ENCODE measurements at places on chromosomes 12 and 14.
A peak's percentile ranks its signal among the peaks of the same experiment; 100 is the strongest.

- DNase-seq, result no peak
Observed at GRCh38 chr14:23568021-23568599, 519 bp upstream of the AP1G2 start.

GRCh38 chr12:72602581-72602980, 330.4 kb downstream of the TRHDE start:
- DNase-seq, result no peak

DNA sequence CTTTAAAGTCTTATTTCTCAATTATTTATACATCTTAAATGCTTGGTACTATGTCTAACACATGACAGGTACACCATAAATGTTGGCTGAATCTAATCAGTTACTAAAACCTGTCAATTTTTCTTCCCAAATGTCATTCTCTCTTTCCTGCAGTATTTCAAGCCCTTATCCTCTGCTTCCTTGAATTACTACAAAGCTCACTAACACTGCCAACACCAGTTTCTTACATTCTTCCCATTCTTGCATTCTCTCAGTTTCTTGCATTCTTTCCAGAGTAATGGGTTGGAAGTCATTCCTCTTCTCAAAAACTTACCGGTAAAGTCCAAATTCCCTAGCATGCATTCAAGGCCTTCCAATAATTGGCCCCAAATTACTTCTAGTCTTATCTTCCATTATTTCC, 9.6 kb upstream of the SMARCC2 start:
- no peak for DNase-seq

- no peak for DNase-seq
Observed at GRCh38 chr14:68327231-68327630, 465.6 kb downstream of the ZFP36L1 start.

DNA sequence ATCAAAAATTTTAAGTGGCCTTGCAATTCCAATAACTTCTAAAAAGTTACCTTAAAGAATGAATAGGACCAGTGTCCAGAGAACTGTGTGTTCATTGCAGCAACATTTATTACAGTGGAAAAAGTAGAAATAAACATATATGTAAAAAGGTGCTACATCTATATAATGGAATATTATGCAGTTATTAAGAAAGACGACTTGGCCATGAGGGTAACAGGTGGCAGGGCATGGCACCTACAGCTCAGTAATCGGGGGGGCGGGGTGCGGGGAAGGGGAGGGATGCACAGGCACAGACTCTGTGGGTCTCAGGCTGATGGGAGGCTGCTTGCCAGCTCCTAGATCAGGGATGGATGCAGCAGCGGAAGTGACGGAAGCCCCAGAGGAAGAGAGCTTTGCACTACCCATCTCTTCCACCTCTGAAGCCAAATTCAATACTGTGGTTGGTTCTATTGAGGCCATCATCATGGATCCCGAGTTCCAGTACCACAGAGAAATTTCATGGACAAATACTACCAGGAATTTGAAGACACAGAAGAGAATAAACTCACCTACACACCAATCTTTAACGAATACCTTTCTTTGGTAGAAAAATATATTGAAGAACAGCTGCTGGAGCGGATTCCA, 14.0 kb downstream of the KRT76 start:
- no peak for DNase-seq

GRCh38 chr12:91138337-91138920, 27.1 kb upstream of the LUM start:
- no peak for DNase-seq

- no peak for DNase-seq
Observed at GRCh38 chr14:54920052-54920451, 17.4 kb upstream of the GCH1 start.

DNA sequence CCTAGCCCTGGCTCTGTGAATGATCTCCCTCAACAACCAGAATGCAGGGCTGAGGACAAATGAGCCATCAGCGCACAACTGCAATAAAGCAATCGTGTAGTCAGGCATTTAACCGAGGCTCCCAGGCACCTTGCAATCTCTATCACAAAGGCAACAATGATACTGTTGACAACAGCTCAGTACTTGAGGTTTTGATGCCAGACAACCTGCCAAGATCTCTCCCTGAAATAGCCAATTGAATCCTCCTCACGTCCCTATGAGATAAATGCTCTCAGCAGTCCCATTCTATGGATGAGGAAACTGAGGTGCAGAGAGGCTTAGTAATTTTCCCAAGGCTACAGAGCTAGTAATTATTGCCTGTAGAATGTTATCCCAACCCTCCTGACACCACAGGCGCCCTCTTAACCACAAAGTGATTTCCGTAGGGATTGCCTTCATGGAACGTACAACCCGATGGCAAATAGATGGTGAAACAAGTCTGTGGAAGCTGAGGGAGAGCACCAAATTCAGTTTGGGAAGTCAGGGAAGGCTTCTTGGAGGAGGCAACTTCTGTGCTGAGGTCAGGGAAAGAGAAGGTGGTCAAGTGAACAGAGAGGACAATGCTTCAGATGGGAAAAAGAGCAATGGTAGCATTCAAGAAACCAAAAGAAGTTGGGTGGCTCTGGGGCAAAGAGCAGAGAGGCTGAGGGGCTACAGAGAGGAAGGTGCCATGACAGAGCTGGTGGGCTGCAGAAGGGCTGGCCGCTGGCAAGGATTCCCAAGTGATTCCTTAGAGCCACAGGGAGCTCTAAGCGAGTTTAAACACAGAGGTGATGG, 12.6 kb downstream of the SERPINA3 start:
- DNase-seq, result no peak

- DNase-seq, result no peak
Observed at GRCh38 chr12:64767495-64767894, 8.3 kb upstream of the GNS start.

DNA sequence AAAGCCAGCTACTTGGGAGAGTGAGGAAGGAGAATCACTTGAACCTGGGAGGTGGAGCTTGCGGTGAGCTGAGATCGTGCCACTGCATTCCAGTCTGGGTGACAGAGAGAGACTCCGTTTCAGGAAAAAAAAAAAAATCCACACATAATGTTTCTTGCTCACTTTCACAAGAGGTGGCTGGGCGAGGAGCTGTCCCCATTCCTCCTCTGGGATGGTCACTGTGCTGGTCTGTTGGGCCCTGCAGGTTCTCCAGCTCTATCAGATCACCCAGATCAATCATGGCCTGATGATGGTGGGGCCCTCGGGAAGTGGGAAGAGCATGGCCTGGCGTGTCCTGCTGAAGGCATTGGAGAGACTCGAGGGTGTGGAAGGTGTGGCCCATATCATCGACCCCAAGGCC, 47.3 kb downstream of the DYNC1H1 start:
- no peak for DNase-seq

- DNase-seq, result no peak
Observed at GRCh38 chr14:89202413-89203190, 214.4 kb downstream of the FOXN3 start.

DNA sequence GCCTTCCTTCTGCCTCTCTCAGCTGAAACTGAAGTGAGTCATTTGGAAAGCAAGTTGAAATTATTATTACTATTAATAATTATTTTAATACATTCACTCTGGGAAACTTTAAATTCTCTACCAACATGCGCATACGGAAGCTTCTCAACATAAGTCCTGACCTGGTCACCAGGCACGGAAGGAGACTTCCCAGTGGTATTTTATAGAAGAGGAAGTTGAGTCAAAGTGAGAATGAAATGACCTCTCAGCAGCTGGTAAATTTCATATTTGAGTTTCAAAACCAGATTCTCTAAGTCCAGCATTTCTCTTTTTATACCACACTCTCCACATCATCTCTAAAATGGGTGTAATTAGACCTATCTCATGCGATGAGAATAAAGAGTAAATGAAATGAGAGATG, 747.4 kb downstream of the VRK1 start:
- DNase-seq, result no peak

GRCh38 chr12:54162741-54163140, 26.0 kb downstream of the SMUG1 start:
- no peak for DNase-seq

- DNase-seq, result no peak
Observed at GRCh38 chr14:92675976-92676375, 72.5 kb downstream of the LGMN start.

GRCh38 chr14:74965486-74966153, 10.2 kb upstream of the PGF start:
- no peak for DNase-seq

DNA sequence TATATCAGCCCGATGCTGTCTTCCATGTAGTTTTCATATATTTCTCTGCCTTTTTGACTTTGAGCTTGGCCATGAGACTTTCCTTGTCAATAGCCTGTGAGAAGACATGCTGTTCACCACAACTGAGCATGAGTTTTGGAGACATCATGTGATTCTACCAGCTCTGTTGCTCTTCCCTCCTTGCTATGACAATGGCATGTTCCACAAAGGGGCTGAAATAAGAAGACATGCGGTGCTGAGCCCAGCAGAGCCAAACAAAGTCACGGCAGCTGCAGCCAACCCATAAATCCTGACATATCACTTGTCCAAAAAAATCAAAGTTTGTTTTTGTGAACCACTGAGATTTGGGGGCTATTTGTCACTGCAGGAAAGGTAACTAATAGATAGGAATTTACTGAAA, 343.4 kb upstream of the KITLG start:
- DNase-seq, result no peak

- DNase-seq, result no peak
Observed at GRCh38 chr12:26001530-26001929, 43.0 kb downstream of the RASSF8 start.

DNA sequence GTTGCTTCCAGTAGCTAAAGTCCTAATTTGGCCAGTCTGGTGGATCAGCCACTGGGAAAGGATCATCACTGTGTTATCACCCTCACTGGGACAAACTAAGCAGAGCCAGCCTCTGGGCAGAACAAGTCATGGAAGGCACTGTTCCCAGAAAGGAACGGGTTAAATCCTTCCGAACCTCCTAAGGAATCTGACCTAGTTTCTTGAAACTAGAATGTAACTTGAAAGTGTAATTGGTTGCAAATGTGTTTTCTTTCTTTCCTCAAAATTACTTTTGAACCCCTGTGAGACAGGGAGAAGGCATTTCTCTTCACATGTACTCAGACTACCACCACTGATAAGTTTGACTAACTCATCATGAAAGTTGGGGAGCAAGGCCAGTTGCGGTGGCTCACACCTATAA, 18.7 kb upstream of the KICS2 start:
- DNase-seq, result no peak

DNA sequence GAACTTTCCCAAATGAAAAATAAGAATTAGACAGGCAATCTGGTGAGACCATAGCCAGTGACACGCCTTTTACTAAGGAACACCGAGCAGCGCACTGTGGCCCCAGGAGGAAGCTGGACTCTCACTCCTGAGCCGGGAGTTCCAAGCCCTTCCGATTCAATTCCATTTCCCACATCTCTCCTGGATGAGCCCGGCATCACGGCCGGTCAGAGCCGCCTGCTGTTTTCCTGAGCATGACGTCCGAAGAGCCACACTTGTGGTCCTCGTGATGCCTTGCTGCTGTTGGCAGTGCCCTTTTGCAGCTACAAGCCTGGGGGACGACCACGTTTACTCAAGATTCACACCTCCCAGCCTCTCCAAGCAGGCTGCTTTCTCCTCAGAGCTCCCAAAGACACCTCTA, 40.8 kb downstream of the FBXL14 start:
- DNase-seq, result no peak

GRCh38 chr12:32105986-32106516, 596 bp upstream of the BICD1 start:
- no peak for DNase-seq

- DNase-seq, result no peak
Observed at GRCh38 chr12:120855823-120856588, 48.2 kb downstream of the SPPL3 start.

- DNase-seq, result no peak
Observed at GRCh38 chr14:66383257-66383656, 102.9 kb upstream of the CCDC196 start.

GRCh38 chr14:77183896-77184295, 2.3 kb downstream of the TMEM63C start:
- no peak for DNase-seq

DNA sequence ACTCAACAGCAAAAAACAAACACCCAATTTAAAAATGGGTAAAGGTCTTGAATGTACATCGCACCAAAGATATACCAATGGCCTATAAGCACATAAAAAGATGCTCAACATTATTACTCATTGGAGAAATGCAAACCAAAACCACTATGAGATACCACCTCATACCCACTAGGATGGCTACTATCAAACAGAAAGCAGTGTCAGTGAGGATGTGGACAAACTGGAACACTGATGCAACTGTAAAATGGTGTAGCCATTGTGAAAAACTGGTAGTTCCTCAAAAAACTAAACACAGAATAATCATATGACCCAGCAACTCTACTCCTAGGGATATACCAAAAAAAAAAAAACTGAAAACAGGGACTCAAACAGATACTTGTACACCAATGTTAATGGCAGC, 49.3 kb downstream of the CDK17 start:
- DNase-seq, result no peak

- DNase-seq, result no peak
Observed at GRCh38 chr14:99159341-99160340, 112.4 kb downstream of the BCL11B start.

DNA sequence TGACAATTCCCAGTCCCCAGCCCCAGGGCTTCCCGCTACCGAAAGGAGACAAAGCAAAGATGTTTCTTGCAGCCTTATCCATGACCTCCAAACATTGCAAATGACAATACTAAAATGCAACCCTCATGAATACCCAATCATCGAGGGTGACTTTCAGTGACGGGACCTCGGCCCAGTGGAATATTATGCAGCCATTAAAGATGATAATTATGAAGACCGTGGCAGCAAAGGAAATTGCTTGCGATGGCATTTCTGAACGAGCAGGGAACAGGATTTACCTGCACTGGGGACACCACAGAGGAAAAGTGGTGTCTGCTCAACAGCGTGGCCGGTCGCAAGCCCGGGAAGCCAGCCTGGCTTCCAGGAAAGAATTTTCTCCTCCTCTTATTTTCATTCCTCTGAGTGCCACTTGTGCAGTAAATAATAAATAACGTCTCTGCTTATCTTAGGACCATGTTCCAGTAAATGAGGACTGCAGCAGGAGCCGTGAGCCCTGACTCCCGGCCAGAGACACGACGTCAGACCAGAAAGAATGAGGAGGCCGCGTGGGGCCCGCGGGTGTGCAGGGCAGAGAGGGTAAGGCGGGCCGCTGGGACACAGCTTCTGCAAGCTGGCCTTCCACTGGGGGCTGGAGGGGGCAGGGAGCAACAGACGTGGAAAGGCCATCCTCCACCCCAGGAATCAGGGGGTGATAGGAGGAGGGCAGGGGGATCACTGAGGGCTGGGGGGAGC, 6.6 kb downstream of the C14orf180 start:
- peak; percentile 63 for DNase-seq

DNA sequence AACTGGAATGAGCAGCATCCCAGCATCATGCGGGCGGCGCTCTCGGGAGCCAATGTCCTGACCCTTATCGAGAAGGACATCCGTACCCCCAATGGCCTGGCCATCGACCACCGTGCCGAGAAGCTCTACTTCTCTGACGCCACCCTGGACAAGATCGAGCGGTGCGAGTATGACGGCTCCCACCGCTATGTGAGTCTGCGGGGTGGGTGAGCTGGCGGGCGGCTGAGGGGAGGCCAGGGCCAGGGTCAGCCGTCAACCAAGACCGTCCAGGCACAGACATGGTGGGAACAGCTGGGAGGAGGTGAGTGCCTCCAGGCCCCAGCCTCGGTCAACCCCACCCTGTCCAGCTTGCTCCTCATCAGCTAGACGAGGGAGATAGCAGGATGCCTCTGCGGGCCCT, 25.8 kb upstream of the NXPH4 start:
- no peak for DNase-seq

GRCh38 chr12:130838951-130839769, at the start of gene STX2:
Gene STX2 (minus strand): TSS chr12:130839250. CDS start chr12:130839099, 151 bp downstream.
- peak; percentile 83 for DNase-seq

Measured in ureter (tissue), 1 donor.